Cerebellar nuclear complex (tissue), 1 donor: ENCODE measurements at places on chromosomes 13 and 19.

DNA sequence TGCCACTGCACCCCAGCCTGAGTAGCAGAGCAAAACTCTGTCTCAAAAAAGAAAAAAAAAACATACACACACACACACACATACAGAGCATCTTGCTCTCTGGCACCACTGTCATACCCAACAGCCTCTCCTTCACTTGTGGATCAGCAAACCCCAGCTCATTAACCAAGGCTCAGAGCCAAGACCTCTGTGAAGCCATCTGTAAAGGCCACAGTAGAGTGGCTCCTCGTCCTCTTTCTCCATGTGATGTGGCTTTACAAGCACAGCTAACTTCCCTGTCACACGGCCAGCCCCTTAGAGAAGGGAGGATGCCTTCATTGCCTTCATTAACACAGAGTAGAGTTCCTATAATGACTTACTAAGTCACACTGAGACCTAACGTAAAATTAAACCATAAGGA is 62.7 kb upstream of the LSM14A start:
- DNase-seq, result no peak

- no peak for DNase-seq
These were observed 16.0 kb downstream of the IZUMO4 start for GRCh38 chr19:2112516-2113320.

DNA sequence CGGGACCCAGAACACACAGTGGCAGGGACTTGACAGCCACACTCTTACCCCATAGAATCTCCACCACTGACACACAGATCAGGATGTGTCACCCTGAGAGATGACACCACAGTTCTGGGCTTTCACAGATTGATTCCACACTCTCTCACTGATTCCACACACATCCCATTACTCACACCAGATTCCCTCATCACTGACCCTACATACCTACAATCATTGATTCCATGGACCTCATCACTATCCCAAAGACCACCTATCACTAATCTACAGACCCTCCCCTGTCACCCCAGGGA is 57.6 kb upstream of the ZNF527 start:
- no peak for DNase-seq

- DNase-seq, result no peak
These were observed 1718.7 kb downstream of the EFNB2 start for GRCh38 chr13:104816726-104817125.

- DNase-seq, result no peak
These were observed 600.5 kb upstream of the KLHL1 start for GRCh38 chr13:70708775-70709174.

DNA sequence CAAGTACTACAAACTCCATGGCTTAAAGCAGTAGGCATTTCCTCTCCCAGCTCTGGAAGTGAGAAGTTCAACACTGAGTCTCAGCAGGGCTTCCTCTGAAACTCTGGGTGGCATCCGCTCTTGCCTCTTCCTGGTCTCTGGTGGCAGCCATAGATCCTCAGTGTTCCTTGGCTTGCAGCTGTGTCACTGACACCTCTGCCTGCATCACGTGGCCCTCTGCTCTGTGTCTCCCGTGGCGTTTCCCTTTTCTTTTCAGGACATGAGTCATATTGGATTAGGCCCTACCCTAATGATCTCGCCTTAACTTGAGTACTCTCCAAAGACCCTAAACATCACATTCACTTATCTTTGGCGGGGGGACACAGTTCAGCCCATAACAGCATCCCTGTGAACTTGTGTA is 466.7 kb downstream of the MYO16 start:
- DNase-seq, result no peak

- no peak for DNase-seq
These were observed 170.0 kb downstream of the KDM4B start for GRCh38 chr19:5138606-5139582.

DNA sequence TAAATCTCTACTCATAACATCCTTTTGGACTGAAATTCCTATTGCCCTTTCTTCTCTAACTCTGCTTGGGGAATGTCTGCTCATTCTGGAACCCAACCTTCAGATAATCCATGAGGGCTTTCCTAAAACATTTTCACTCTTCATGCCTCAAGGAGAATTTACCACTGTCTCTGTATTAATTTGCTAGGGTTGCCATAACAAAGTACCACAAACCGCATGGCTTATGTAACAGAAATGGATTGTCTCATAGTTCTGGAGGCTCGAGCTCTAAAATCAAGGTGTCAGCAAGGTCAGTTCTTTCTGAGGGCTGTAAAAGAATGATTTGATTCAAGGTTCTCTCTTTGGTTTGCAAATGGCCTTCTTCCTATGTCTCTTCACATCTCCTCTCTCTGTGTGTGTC is 209.7 kb downstream of the LACC1 start:
- no peak for DNase-seq

DNA sequence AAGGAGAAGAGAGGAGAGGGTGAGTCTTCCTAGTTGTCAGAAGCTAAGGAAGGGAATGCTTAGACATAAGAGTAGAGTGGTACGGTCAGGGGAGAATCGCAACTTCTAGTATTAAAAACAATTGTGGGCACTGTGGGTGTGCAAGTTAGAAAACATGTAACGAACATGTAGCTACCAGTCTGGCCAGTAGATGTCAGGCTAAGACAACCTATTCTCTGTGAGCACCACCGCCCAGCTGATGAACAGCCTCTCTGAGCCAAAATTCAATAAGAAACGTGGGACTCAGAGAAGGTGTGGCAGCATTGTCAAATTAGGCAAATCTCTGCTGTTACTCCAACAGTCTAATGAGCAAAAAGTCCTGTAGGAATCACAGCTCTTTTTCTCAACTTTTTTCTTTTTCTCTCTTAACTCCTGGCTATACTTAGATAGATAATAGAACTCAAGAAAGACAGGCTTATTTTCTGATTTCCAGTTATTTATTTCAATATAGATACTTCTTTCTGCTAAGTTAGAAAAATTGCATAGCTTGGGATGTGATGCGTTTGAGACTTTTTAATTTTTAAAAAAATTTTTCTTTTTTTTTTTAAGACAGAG is 186.2 kb downstream of the USP12 start:
- no peak for DNase-seq

DNA sequence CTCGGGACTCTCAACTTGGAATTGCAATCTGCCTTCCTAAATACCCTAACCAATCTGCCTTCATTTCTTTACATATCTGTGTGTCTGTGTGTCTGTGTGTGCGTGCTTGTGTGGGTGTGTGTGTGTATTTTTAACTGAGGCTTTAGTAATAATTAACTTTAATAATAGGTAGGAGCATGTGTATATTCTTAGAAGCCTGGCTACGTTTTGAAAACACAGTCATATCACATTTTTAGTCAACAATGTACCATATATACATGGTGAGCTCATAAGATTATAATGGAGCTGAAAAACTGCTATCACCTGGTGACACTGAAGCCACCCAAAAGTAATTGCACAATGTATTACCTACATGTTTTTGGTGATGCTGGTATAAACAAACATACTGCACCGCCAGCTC is 65.4 kb upstream of the ATXN8OS start:
- DNase-seq, result no peak

DNA sequence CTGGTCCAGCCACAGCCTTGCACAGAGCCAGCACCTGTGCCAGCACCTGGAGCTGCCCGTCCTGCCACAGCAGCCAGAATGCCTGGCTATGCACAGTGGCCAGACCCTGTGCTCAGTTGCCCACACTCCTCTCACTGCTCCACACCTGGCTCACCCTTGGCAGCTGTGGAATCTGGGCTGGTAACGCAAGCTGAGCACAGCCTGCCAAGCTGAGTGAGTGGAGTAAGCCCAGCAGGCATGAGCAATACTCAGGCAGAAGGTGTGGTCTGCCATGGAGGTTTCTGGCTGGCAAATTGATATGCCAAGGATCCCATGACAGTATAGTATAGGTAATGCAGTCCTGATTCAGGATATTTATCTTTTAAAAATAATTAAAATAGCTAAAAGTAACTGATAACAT is 122.2 kb downstream of the PCDH9 start:
- no peak for DNase-seq

GRCh38 chr13:40522282-40522681 is 144.2 kb downstream of the FOXO1 start:
- DNase-seq, result no peak

- DNase-seq, result no peak
These were observed 439 bp downstream of the DZIP1 start for GRCh38 chr13:95643936-95644598.

DNA sequence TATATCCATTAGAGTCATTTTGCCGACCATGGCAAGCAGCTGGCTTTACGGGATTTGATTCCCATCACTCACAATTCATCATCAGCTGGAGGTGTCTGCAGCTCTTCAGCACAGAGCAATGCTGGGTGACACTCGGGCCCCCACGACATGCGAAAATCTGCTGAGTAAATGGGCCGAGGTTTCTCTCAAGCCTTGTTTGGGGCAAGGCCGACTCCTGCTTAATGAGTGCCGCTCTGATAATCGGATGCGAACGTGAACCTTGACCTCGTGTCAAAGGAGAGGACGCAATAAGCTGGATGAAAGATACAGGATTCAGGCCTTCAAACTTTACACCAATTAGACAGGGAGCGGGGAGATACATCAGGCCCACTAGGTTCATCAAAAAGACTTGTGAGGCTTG is 65.2 kb downstream of the GGACT start:
- DNase-seq, result no peak

DNA sequence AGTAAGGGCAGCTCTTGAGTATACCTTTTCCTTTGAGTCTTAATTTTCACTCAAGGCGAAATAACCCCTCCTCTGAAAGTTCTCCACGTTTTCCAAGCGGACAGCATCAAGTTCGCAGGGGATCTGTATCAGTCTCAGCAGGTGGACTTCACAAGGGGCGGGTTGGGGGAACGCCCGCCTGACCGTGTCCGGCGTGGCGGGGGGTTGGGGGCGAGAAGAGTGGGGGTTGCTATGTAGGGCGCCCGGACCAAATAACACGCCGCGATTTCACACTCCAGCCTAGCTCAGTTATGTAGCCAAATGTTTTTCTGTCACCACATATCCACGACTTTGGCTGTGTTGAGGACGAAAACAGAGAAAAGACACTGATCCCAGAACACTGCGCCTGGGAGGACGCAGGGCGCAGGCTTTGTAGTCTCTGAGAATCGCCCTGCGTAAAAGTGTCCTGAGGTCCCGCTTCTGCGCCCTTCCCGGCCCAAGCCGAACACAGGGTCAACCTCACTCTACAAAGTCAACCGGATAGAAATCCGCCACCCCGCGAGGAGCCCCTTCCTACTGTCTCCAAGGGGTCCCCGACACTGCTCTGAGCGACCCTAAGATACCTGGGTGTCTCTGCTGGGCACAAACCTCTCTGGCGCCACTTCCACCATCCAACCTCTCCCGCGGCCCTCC is 524 bp downstream of the RUBCNL start:
- DNase-seq, result no peak

- no peak for DNase-seq
These were observed 73.5 kb upstream of the IRS2 start for GRCh38 chr13:109859898-109860297.

DNA sequence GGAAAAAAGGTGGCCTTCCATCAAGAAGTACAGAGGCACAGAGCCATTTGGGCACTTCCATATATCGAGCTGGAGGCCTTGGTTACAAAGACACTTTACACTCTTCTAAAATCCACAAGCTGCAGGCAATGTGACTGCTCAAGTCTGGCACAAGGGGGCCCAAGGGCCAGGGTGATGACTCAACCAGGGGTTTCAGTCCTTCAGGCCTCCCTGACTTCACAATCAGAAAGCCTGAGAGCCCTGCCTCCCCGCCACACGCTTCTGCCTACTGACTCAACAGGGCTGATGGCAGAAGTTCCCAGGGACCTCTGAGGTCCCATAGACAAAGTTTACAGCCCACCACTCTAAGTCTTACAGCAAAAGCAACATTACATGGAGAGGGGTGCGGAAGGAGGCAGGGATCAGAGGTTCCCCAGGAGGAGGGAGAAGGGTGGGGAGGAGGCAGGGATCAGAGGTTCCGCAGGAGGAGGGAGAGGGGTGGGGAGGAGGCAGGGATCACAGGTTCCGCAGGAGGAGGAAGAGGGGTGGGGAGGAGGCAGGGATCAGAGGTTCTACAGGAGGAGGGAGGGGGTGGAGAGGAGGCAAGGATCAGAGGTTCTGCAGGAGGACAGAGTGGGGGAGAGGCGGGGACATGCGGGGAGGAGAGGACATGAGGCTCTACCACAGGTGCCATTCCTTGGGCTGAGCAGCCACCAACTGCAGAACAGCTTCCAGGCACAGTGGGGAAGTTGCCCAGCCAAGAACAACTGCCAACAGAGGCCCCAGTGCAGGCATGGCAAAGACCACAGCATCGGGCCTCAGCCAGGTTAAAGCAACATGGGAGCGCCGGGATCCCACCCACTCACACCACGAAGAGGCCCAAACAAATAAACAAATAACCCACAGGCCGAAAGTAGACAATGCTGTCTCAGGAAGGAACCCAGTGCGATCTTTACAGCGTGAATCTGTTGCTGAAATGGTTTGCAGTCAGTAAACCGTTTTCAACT is 52.0 kb downstream of the SLC7A1 start:
- DNase-seq, result no peak

GRCh38 chr19:40147693-40148347 is 43.4 kb upstream of the MAP3K10 start:
- DNase-seq, result no peak

- DNase-seq, result no peak
These were observed 2.0 kb upstream of the SPACA6 start for GRCh38 chr19:51691074-51691583.

GRCh38 chr13:106796280-106797047 is 228.5 kb upstream of the ARGLU1 start:
- no peak for DNase-seq

DNA sequence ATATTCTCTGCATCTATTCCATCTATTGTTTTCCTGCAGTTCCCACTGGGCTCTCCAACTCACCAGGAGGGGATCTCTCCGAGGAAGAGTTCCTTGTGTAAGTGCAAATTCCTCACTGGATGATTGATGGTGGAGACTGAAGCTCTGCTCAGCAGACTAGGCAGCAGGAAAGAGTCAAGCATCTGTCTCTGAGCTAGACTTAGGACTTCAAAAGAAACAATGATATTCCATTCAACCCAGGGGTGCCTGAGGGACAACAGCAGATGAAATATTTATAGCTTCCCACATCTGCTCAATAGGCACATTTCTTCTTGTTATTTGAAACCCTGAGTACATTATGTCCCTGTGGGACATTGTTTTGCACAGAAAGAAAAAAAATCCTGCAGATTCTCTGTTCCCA is at the start of the genes OR7A5 and OR7C1:
TSS of gene OR7A5 (minus strand) at position 175 of the 400 bp plus-strand sequence. CDS start 6,944 bp downstream, outside the sequence.
TSS of gene OR7C1 (minus strand) at position 175 of the 400 bp plus-strand sequence. CDS start 35,049 bp downstream, outside the sequence.
- DNase-seq, result no peak

DNA sequence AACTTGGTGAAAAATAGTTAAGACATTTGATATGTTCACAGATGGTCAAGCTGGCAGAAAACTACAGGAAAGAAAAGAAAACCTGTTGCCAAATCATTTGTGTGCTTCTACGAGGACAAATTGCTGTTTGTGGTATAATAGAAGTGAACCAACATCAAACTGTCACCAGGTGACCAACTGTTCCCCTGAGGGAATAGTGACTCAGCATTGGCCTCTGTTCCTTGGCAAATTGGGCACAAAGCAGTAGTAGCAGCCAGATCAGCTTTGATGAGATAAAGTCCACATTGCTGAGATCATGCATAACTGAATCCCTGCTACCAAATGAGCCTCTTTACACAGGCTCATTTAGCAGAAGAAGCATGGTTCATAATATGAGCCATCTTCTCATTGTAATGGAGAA is 103.5 kb downstream of the POSTN start:
- no peak for DNase-seq
